ENCODE measurements at places on chromosomes 12 and 14. TPM values are rescaled to one million over a fixed set of nuclear protein-coding genes. Genes with fewer than 3 reads are reported as not detected.

DNA sequence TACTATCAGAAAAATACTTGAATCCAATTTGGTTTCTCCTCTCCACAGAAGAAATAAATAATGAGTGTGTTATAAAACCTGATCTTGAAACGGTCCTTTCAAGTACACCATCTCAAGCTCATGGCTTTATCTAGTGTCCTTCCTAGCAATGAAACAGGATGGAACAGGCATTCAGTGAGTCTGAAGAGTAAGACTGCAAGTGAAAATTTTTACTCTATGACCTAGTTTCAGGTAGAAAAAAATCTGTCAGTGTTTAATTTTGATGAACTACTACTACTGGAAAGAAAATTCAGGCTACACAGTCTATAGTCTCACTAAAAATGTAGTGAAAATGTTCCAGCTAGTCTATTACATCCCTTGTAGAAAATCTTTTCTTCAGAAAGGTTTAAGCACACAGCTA is 7.7 kb downstream of the CBX5 start:
- DNase-seq, result no peak

- DNase-seq, result no peak
Measured at GRCh38 chr12:93279565-93280412, 97.9 kb upstream of the NUDT4 start.

DNA sequence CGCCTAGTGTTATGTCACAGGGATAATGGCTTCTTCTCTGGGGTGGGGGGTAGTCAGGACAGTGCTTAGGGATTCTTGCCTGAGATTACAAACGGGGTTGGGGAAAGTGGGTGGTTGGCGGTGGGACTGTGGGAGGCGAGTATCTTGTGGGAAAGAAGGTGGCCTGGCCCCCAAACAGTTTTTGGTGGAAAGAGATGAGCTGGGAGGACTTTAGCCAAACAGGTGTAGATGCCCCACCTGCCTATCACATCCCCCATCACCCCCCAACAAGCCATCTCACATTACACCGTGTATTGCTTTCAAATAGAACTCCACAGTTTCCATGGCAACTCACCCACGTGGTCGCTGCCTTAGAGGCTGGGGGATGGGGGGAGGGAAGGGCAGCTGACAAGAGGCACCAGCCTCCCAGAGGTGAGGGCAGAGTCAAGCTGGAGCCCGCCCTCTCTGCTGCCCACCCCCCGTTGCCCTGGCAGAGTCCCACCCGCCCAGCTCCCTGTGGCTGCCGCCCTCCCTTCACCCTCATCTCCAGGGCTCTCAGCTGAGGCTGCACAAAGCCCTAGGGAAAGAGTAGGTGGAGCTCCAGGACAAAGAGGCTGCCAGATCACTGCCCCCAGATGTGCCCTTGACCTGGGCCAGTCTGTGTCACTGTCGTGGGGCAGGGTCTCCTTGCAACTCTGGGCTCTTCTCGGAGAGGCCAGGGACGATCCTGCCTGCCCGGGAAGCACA is 98.3 kb downstream of the LRRC74A start:
- DNase-seq, result no peak

DNA sequence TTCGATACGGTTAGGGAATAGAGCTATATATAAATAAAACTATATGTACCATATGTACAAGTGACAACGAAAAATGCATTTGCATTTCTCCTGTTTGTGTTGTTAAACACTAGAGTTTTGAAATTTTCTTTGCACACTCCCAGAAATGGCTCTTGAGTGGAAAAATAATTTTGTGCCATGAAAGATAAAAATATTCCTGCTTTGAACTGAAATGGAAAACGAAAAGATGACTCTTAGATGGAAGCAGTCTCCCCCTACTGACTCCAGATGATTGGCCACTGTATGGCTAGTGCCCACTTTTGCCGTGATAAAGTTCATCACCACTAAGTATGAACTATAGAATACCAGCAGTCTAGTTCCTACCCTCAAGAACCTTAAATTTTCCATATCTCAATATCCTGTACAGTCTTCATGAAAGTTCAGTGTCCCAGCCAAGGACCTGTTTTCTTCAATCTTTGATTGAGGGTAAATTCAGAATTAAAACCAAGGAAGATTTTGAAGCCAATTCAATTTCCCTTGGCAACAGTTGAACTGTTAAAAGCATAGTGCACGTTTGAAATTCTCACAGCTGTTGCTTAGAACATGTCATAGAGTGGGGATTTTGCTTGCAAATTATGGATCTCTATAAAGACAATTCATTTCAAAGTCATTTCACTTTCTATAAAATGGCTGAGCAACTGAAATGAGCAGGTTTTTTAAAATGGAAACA is 1.6 kb upstream of the PPP2R5E start:
- no peak for DNase-seq

DNA sequence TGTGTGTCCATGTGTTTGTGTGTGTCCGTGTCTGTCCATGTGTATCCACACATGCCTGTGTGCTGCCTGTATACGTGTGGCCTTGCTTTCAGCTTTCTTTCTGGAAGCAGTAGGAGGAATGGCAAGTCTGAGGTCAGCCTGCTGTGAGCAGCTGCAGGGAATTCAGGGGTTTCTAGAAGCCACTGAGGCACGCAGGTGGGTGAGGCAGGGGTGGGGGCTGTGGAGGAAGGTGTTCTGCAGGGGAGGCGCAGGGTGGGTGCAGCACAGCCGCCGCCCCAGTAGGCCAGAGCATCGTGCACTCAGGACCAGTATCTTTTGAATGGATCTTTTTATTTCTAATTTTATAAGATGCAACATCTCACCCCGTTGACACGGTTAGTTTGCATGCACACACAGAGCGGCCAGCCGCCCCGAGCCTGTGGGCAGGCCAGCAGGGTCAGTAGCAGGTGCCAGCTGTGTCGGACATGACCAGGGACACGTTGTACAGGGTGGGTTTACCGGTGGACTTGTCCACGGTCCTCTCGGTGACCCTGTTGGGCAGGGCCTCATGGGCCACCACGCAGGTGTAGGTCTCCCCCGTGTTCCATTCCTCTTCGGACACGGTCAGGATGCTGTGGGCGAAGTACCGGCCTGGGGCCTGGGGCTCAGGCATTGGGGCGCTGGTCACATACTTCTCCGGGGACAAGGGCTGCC is 327.7 kb downstream of the TMEM121 start:
- DNase-seq, result no peak

DNA sequence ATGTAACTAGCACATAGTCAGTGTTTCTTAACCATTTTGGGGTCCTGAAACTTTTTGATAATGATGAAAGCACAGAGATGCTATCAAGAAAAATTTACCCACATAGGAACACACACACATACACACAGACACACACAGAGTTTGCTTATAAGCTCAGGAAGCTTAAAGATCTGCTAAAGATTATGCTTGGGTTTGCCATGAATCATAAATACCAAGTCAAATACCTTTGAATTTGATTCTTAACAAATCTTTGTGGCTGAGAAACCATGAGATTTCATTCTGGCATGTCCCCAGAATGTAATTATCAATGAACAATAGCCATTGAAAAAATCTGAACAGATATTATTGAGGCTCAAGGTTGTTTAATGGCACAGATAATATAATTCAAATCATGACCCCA is 89.2 kb downstream of the NTS start:
- DNase-seq, result no peak

GRCh38 chr12:3140284-3140683 is 63.1 kb downstream of the TSPAN9 start:
- DNase-seq, result no peak

DNA sequence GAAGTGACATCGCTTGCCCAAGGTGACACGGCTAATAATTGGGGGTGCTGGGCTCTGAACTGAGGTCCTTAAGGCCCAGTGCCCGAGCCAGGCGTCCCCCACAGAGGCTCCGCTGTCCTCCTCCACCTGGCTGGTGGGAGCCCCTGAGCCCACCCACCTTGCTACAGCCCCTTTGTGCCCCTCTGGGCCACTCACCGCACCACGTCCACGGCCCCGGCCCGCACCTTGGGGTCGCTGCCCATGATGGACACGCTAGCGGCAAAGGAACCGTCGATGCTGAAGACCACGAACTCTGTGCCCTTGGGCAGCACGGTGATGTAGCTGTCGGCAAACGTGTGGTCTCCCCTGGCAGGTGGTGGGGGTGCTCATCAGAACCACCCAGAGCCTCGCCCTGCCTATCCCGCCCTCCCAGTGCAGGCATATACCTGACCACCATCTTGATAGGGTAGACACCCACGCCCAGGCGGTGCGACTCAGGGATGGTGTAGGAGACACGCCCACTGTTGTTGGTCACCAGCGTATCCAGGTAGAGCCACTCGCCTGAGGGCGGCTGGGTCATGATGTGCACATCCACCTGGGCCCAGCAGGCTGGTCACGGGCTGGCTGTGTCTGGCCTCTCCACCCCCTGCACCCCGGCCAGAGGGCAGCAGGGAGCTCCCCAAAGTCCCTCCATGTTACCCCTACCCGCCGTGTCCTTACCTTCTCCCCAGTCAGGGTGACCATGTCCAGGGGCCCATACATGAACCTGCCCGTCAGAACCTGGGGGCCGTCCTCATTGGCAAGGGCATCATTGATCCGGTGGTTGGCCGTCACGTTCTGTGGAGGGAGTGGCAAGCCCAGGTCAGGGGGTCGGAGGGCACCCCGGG is 6.8 kb downstream of the ARL6IP4 start:
- no peak for DNase-seq

DNA sequence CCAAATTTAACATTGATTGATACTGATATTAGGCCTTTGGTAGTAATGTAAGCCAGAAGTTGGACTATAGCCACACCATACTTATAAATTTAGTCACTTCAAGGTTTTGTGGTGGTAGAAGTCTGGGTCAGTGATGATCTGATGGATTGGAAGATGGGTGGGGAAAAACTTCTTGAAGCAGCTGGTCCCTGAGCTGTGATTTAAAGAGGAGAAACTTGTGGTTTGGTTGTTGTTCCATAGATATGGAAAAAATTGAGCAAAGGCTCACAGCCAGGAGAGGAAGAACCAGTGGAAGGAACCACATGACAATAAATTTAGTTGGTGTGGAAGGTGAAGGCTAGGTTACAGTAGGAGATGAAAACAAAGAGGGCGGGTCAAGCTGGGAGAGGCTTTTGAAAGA is 26.1 kb downstream of the PTHLH start:
- no peak for DNase-seq

GRCh38 chr14:75439989-75440388 is 12.2 kb downstream of the JDP2 start:
- DNase-seq, result no peak

- peak; percentile 70 for DNase-seq
Measured at GRCh38 chr14:39175445-39176262, 600 bp downstream of the PNN start.

GRCh38 chr14:49512147-49512551 is 74.0 kb downstream of the RPS29 start:
- no peak for DNase-seq

DNA sequence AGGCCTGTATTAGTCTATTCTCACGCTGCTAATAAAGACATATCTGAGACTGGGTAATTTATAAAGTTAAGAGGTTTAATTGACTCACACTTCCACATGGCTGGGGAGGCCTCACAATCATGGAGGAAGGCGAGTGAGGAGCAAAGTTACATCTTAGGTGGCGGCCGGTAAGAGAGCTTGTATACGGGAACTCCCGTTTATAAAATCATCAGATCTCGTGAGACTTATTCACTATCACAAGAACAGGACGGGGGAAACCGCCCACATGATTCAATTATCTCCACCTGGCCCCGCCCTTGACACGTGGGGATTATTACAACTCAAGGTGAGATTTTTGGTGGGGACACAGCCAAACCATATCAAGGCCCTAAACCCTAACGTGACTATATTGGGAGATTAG is 110.1 kb downstream of the LLPH start:
- no peak for DNase-seq

- no peak for DNase-seq
Measured at GRCh38 chr14:21136024-21136423, 19.8 kb downstream of the OR5AU1 start.

- DNase-seq, result no peak
Measured at GRCh38 chr12:94078138-94078723, 70.1 kb upstream of the PLXNC1 start.

- DNase-seq, result peak; percentile 66
Measured at GRCh38 chr14:55579724-55580469, at the start of gene KTN1. TSS of gene KTN1 (plus strand) at chr14:55580207. CDS start at chr14:55612049, 31,842 bp downstream.

GRCh38 chr12:62977883-62978282 is 42.9 kb upstream of the PPM1H start:
- no peak for DNase-seq

DNA sequence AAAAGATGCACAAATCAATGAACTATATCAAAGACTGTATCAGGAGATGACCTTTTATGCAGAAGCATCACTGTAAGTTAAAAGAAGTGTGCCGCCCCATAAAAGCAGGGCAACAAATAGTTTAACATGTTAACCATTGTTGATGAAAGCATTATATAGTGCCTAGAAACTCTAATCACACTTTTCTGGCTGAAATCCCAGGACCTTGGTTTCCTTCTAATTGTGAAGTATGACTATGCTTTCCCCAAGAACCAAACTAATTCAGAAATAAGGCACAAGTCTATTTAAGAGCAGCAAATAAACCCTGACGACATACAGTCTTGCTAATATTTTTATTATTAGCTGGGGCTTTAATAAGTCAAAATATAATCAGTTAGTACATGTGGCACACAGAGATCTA is 21.7 kb downstream of the RACGAP1 start:
- DNase-seq, result no peak

DNA sequence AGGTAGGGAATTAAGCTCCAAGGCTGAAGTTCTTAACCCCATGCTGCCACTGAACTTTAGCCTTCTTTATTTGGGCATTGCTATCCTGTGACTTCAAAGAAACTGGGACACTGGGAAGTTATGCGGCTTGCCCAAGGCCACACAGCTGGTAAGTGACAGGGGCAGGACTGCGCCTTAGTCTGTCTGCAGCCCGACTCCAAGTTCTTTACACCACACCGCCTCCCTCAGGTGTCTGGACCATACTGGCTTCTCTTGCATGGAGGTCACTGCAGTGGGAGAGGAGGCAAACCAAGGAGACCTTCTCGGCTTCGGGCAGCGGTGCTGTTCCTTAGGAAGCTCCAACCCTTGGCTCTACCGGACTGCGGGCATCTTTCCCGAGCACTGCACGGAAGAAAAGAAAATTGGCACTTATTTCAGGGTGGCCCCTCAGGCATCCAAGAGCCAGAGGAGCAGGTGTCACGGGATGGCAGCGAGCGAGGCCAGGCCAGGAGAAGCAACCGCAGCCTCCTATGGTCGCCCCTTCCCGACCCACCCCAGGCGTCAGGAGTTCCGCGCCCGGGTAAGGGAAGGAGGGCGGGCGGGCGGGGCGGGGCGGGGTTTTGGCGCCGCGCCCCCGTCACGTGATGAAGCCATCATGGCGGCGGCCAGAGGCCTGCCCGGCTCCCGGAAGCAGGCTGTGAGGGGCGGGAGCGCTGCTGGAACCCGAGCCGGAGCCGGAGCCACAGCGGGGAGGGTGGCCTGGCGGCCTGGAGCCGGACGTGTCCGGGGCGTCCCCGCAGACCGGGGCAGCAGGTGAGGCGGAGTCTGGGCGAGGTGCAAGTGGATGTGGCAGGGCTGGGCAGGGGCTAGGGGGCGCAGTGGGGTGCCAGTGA is 16.4 kb upstream of the ESPL1 start:
- peak; percentile 71 for DNase-seq

KIF26A gene
- total RNA-seq, result 20.0 TPM

GRIN2B gene
- total RNA-seq, result 0.95 TPM

DNAI7 gene
- 1.5 TPM for total RNA-seq

PSMB5 gene
- total RNA-seq, result 124 TPM

KRT79 gene
- total RNA-seq, result not detected

ZFP36L1 gene
- 377 TPM for total RNA-seq

TBX3 gene
- total RNA-seq, result 425 TPM

ADAM20 gene
- 1.1 TPM for total RNA-seq

Data from mesothelial cell of epicardium (in vitro differentiated cells).